ENCODE measurements at places on chromosomes 11 and 22. TPM values are rescaled to one million over a fixed set of nuclear protein-coding genes. Genes with fewer than 3 reads are reported as not detected.

Gene RRP8
- total RNA-seq = 31.9 TPM

GRCh38 chr11:111967649-111968048 is 30.5 kb downstream of the DIXDC1 start:
- ATAC-seq = no peak

- no peak for ATAC-seq
Observed at GRCh38 chr11:85923455-85923854, 68.3 kb downstream of the CCDC83 start.

Gene PLAAT4
- 20.7 TPM for total RNA-seq

Gene NAT10
- total RNA-seq = 138 TPM

DNA sequence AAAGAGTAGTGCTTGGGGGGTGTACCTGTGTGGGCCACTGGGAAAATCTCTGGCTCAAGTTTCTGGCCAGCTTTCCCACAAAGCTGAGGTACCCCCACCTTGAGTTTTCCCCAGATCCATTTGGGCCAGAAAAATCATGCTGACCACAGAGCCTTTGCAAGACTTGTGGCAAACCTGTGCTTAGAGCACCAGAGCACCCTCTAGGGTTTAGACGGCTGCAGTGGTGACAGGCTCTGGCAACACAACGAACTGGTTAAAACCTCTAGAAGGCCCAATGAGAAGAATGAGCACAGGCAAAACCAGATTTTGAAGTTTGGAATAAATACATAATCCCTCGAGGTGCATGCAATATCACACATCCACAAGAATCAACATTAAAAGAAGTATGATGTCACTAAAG is 290.7 kb upstream of the FOLH1 start:
- no peak for ATAC-seq

Gene PARVG
- 35.8 TPM for total RNA-seq

DNA sequence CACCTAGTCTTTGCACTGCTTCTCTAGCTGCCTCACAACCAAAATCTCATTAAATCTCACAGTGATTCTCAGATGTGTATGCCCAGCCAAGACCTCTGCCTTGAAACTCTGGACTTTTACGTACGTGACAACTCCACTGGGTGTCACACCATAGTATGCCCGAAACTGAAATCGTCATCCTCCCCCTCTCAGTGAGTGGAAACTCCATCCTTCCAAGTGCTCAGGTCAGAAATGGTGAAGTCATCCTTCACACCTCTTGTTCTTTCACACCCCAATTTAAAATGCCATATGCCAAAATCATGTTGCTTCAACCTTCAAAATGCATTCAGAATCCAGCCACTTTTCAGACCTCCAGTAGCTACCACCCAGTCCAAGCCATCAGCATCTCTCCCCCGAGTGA is 42.5 kb downstream of the SFI1 start:
- ATAC-seq = peak; percentile 69

Gene GPR83
- total RNA-seq = 0.30 TPM

Gene NEFH
- 1.3 TPM for total RNA-seq

Gene CCDC116
- 0.37 TPM for total RNA-seq

GRCh38 chr11:8315954-8316353 is 52.3 kb upstream of the LMO1 start:
- ATAC-seq = no peak

Gene APBB1
- 62.5 TPM for total RNA-seq

DNA sequence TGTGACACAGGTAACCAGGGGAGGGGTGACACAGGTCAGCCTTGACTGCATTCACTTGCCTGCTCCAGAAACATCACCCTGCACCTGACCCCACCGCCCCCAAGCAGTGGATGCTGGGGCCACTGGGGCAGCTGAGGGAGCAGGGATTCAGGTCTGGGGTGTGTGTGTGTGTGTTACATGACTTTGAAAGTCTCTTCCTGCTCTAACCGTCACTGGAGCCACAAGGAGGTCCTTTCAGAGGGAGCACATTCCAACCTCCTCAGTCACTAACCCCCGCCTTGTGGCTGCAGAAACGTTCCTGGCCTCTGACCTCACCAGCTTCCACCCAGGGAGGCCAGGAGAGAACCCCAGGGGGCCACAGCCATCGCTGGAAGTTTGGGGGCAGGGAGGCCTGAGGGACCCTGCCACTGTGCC is 2.9 kb upstream of the FOSL1 start:
- no peak for ATAC-seq

Gene OR51B5
- 0.50 TPM for total RNA-seq

DNA sequence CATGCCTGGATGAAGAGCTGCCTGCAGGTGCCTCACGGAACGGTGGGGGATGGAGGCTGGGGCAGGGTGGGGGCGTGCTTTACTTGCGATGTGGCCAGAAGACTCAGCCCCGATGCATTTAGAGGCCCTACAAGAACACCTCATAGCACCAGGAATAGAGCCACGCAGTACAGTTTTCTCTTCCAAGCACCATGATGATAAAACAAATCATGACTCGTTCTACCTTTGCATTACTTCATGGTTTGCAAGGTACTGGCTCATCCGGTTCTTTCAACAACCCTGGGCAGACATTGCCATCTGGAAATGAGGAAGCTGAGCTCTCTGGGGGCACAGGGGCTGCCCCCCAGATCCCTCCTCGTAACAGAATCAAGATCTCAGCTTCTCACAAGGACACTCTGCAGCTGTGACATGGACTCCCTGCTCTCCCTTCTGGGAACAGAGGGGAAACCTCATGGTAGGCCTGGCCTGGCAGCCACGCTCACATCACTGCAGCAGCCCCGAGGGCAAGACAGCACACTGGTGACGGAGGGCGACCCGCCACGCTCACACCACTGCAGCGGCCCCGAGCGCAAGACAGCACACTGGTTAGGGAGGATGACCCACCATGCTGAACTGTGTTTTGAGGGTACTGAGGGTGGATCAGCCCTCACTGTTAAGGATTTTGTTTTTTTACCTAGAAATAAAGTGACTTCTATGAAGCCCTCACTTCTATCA is 46.9 kb downstream of the PHF21B start:
- no peak for ATAC-seq

Gene DDTL
- 2.8 TPM for total RNA-seq

GRCh38 chr22:35303029-35303624 is 3.4 kb downstream of the TOM1 start:
- ATAC-seq = no peak

- peak; percentile 72 for ATAC-seq
Observed at GRCh38 chr22:37043828-37044538, 7.6 kb upstream of the KCTD17 start.

Gene FZD4
- 0.09 TPM for total RNA-seq

Gene SELENOM
- 4.5 TPM for total RNA-seq

Gene LMNTD2
- 2.7 TPM for total RNA-seq

DNA sequence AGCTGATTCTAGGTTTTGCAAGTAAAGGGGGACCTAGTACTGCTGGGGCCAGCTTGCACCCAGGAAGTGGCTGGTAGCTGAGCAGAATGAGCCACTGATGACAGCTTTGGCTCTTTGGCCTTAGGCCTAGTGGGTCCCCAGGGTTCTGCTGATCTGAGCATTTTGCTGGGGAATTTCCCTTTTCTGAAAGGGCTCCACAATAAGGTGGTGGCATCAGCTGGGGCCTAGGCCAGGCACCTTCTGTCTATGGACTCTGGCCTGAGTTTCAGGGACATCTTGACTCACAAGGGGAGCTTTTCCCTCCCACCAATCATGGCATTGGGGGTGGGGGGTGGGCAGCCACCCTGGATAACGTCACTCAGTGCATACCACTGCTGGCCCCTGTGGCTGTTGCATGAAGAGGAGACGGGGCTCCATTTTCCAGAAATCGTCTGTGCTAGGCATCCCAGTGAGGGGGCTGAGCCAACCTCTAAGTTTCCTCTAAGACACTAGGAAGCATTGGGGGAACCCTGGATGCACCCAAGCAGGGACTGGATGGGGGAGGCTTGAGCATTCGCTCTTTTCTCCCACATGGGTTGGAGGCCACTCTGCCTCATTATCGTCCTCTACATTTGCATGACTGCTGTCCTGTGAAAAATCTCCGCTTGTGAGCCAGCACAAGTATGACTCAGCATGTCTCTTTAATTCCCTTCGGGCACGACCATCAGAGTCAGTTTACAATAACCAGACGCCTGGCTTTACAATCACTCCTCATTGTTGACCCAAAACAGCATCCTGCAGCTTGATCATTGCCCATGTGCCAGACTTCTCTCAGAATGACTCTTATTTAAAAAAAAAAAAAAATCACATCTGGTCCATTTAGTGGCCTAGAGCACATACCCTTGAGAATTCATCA is 145.0 kb upstream of the THY1 start:
- no peak for ATAC-seq
